ENCODE measurements at places on chromosomes 11 and 22. TPM values are rescaled to one million over a fixed set of nuclear protein-coding genes. Genes with fewer than 3 reads are reported as not detected.
A peak's percentile ranks its signal among the peaks of the same experiment; 100 is the strongest.

RASSF10 gene
- total RNA-seq = not detected

- no peaks in the 10 kb centered on the region for H3K36me3 ChIP-seq
- no peak for DNase-seq
- H3K4me1 ChIP-seq = no peaks in the 10 kb centered on the region
- H3K4me3 ChIP-seq = no peak within 1 kb of the TSS
- no peak within 1 kb of the TSS for H3K27ac ChIP-seq
Observed at GRCh38 chr11:57597461-57597915, at the start of gene SERPING1. SERPING1 (plus strand) TSS chr11:57597685; CDS start chr11:57598271, 586 bp downstream.

- no peaks in the 10 kb centered on the region for H3K4me1 ChIP-seq
- H3K27me3 ChIP-seq = no peaks in the 10 kb centered on the region
- no peaks in the 10 kb centered on the region for H3K36me3 ChIP-seq
- H3K27ac ChIP-seq = no peak overlapping the region
- no peak for DNase-seq
Observed at GRCh38 chr11:131763193-131763890, 392.9 kb downstream of the NTM start.

GRCh38 chr11:134358856-134359490 is 27.2 kb downstream of the GLB1L2 start:
- H3K27ac ChIP-seq = no peak overlapping the region
- peaks cover 10% of the 10 kb centered on the region for H3K27me3 ChIP-seq
- no peak overlapping the region for H3K4me3 ChIP-seq
- no peak for DNase-seq
- no peaks in the 10 kb centered on the region for H3K36me3 ChIP-seq

KCNK7 gene
- 0.78 TPM for total RNA-seq

- H3K27ac ChIP-seq = peak overlapping the region; percentile 99
- H3K4me1 ChIP-seq = peaks cover 48% of the 10 kb centered on the region
- DNase-seq = no peak
- peak overlapping the region; percentile 98 for H3K4me3 ChIP-seq
- H3K27me3 ChIP-seq = no peaks in the 10 kb centered on the region
Observed at GRCh38 chr11:28108958-28109357, 770 bp downstream of the METTL15 start.

- H3K36me3 ChIP-seq = no peaks in the 10 kb centered on the region
- no peaks in the 10 kb centered on the region for H3K27me3 ChIP-seq
- H3K4me3 ChIP-seq = no peak overlapping the region
- no peak overlapping the region for H3K27ac ChIP-seq
Observed at GRCh38 chr22:30233582-30233981, 13.0 kb downstream of the LIF start.

B4GALNT4 gene
- total RNA-seq = 1.5 TPM
